ENCODE measurements at places on chromosomes 1 and 21.
A peak's percentile ranks its signal among the peaks of the same experiment; 100 is the strongest.

GRCh38 chr1:198687429-198687828 lies 48.6 kb downstream of the PTPRC start:
- DNase-seq = no peak

GRCh38 chr1:85135392-85135798 lies 65.4 kb downstream of the SYDE2 start:
- no peak for DNase-seq

DNA sequence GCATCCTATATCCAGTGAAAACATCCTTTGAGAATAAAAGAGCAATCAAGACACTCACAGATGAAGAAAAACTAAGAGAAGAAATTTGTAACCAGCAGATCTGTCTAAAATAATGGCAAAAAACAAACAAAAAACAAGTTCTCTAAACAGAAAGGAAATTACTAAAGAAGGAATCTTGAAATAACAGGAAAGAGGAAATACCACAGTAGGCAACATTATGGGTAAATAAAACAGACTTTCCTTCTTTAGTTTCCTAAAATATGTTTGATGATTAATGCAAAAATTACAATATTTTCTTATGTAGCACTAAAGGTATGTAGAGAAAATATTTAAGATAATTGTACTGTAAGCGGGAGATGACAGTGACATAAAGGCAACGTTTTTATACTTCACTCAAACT lies 23.5 kb downstream of the SLC19A1 start:
- DNase-seq = no peak

DNA sequence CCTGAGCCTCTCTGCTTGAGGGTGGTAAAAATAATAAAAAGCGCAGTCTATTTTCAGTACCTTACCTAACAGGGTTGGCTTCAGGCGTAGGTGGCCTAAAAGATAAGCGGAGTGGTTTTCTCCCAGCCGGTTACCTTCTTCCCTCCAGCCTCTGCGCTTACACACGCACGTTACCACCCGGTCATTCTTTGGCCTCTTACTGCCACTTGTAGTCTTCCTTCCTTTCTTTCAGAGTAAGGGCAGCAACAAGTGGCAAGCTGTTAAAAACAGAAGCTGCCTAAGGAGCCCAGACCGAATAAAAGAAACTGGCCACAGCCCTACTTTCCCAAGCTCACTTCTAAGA lies 35.4 kb downstream of the CLCA1 start:
- peak; percentile 45 for DNase-seq

- no peak for DNase-seq
Measured at GRCh38 chr21:42312626-42313104, 2.5 kb downstream of the TFF3 start.

GRCh38 chr1:6101826-6102531 lies 56.3 kb downstream of the KCNAB2 start:
- no peak for DNase-seq

GRCh38 chr1:106366627-106367319 lies 689.7 kb upstream of the PRMT6 start:
- DNase-seq = no peak
